ENCODE measurements at places on chromosomes 7 and 10.
A peak's percentile ranks its signal among the peaks of the same experiment; 100 is the strongest.

DNA sequence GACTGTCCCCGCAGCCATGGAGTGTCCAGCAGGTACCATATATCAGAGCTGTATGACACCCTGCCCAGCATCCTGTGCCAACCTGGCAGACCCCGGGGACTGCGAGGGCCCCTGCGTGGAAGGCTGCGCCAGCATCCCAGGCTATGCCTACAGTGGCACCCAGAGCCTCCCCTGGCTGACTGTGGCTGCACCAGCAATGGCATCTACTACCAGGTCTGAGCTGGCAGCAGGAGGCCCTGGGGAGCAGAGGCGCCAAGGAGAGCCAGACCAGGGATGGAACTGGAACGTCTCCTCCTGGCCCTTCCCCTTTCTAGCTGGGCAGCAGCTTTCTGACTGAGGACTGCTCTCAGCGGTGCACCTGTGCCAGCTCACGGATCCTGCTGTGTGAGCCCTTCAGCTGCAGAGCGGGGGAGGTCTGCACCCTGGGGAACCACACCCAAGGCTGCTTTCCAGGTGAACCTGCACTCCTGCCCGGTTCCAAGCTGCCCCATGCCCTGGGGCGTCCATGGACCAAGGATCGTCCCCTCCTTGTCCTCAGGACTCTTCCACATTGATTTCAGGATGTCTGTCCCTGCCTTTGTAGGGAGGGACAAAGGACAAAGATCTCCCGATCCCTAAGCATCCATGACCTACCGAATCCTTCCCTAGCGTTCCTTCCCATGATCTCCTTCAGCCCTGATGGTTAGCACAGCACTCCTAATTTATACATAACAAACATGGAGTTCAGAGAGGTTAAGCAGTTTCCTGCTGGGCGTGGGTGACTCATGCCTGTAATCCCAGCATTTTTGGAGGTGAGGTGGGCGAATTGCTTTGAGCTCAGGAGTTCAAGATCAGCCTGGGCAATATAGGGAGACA is 33.3 kb downstream of the EPHB4 start:
- no peak for DNase-seq

DNA sequence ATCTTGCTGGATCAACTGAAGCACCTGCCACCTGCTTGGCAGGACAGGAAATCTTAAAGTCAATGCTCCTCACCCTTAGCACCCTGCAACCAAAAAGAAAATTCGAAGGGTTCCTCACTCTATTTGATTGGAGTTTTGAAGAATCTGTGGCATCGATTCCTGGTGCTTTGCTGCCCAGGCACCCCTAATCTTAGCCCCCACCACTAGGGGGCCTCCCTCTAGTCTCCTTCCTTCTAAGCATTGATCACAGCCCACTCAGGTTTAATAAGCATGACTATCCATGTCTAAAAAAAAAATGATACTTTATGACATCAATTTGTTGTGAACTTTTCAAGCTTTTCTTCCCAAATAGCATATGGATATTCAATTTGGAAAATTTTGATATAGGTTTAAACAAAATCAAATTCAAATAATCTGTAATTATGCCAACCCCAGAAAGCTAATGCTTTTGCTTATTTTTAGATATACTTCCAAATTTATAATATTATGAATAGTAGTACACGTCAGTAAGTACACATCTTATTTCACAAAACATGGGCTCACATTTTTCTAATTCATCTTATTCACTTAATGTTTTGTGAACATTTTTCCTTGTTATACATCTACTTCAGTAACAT is 45.3 kb downstream of the NRG3 start:
- DNase-seq, result no peak

GRCh38 chr7:116443101-116443523 is 56.4 kb upstream of the CAV2 start:
- DNase-seq, result no peak

GRCh38 chr10:129396021-129396722 is 70.9 kb upstream of the MGMT start:
- no peak for DNase-seq

- DNase-seq, result no peak
These were observed 70.6 kb upstream of the CCDC6 start for GRCh38 chr10:59976909-59977308.

DNA sequence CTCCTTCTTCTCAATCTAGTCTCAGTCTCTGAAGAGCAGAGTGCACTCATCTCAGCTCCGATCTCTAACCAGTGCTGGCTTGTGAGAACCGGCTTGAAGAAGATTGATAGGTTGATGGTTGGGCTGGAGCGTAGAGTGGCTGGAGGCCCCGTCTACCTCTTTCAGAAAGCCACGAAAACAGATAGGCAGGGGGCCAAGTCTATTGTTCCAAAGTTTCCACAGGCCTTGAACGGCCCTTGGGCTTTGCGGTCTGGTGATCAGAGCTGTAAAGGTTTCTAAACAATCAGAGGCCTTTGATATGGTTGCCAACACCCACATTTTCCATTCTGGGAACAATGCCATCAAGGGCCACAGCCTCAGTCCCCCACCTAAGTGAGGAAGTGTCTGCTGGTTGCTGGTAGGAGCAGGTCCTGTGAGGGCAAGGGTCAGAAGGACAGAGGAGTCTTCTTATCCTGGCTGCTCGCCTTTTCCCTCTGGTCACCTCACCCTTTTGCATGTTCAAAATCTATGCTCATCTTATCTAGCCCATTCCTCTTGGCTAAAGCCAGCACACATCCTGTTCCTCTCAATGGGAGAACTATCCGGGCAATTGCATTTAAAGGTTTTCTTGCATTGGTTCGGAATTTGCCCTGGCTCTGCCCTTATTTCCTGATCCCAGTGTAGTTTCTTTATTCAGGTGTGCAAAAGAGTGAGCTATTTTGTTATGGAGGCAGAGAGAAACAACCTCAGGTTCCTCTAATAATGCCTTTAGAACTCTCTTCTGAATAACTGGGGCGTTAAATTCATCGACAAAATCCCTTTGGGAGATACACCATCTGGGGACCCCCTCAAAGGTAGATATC is 70.3 kb upstream of the KMT2E start:
- DNase-seq, result peak; percentile 52

- DNase-seq, result peak; percentile 53
These were observed 76.1 kb upstream of the PITRM1 start for GRCh38 chr10:3248526-3249306.

DNA sequence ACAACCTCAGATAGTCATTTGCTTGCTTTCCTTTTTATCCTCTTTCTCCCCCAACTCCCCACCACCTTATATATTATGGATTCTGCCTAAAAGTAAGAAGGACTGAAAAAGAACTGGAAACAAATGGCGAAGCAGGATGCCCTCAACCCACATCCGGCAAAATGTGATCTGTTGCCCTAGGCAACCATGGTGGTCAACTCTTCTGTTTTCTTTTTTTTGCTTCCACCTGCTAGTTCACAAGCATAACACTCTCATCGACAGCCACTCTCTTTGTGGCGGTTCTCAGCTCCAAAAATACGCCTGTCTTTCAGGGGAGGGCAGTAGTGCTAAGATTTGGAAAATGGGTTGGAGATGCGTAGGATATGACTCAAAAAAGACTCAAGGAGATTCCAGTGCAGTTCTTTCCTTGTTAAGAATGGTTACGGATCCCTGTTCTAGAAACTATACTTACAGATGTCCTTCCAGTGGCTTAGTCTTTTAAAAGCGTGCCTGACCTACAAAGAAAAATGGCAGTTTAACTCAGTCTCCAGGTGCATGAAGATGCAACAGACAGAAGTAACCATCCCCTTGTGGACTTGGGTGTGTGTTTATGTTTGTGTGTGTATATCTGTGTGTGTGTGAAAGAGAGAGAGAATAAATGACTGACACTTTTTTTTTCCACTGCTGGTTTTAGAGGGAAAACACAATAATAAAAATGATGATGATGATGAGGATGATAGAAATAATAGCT is 10.7 kb downstream of the APBB1IP start:
- DNase-seq, result no peak

- DNase-seq, result no peak
These were observed 71.5 kb downstream of the CYTH3 start for GRCh38 chr7:6200971-6201370.

DNA sequence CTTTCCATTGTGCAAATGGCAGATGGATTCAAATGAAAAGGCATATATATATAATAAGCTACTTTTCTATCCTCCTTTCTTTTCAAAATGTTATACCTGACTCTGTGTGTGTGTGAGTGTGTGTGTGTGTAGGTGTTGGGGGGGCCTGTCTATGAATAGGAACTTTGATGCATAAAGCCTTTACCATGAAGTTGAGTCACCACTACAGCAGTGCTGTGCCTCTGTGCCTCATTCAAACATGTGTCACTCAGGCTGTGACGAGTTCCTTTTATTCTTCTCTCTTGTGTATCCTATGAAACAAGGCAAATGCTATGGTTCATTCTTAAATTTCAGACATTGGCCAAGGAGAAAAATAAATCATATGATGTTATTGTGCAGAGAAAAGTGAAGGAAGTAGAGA is 52.7 kb upstream of the DKK1 start:
- DNase-seq, result no peak

GRCh38 chr10:124722798-124723783 is 21.1 kb downstream of the FAM53B start:
- no peak for DNase-seq

GRCh38 chr7:17939211-17939605 is 1.1 kb downstream of the SNX13 start:
- DNase-seq, result no peak

DNA sequence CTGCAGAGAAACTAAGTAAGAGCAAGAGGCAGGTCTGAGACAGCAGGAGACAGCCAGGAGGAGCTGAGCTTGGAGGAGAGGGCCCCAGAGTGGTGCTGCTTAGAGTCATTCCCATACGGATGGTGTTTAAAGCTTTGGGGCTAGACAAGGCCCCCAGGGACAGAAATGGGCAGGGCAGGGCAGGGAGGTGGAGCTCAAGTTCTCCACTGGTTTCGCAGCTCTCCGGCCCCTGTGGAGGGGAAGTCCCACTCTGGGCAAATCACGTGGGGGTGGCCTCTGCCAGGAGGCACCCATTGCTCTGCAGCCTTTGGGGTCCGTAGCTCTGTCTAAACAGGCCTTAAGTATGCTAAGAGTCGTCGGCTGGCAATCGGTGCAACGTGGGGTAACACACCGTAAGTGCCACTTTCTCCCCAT is 1.0 kb upstream of the PTPRE start:
- DNase-seq, result no peak

- no peak for DNase-seq
These were observed 103.1 kb downstream of the PRKCQ start for GRCh38 chr10:6476989-6477388.

- no peak for DNase-seq
These were observed 50.6 kb upstream of the AGK start for GRCh38 chr7:141500608-141501007.

DNA sequence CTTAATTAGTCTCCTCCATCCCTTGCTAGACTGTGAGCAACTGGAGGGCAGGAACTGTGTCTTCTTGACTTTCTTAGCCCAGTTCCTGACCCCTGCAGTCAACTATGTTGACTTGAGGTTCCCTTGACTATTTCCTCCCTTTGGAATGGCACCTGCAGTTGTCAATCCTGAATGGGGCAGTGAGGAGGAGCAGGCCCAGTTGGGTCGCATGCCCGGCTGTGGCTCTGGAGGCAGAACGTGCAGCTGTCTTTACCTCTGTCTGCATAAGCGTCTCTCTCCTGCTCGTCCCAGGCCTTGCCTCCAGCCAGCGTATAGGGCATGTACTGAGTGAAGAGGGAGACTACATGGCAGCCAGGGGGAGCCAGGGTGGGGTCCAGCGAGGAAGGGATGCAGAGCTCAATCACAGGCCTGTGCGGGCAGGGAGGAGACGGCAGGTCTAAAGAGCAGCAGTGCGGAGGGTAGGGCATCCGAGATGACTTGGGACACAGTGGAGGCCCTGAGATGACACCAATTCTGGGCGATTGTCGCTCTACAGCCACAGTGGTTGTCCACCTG is 26.8 kb downstream of the PYROXD2 start:
- DNase-seq, result peak; percentile 44

- no peak for DNase-seq
These were observed 29.0 kb downstream of the CPXM2 start for GRCh38 chr10:123862421-123863182.

GRCh38 chr10:127833804-127834203 is 58.9 kb downstream of the CLRN3 start:
- DNase-seq, result no peak

- no peak for DNase-seq
These were observed 50.5 kb downstream of the HECTD2 start for GRCh38 chr10:91460681-91461080.

GRCh38 chr10:78028438-78029268 is 662 bp downstream of the POLR3A start:
- no peak for DNase-seq

GRCh38 chr7:75614401-75614800 is 122.3 kb downstream of the SPDYE5 start:
- DNase-seq, result no peak

DNA sequence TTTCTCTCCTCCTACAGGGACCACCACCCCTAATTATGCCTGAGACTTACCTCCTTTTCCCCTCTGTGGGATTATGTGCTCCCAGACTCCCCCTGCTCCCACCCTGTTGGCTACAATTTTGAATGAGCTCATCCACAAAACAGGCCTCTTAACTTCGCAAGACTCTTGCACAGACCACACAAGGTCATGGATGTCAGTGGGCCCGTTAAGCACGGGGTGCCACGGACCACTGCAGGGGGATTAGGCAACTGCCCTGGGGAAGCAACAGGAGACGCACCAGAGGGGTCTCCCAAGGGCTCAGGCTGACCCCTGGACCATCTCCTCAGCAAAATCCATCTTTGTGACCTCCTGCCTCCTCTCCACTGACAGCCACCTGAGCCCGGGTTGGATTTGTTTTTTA is 42.1 kb upstream of the COL13A1 start:
- no peak for DNase-seq

- no peak for DNase-seq
These were observed 5.1 kb downstream of the AKR1B15 start for GRCh38 chr7:134553976-134554375.

DNA sequence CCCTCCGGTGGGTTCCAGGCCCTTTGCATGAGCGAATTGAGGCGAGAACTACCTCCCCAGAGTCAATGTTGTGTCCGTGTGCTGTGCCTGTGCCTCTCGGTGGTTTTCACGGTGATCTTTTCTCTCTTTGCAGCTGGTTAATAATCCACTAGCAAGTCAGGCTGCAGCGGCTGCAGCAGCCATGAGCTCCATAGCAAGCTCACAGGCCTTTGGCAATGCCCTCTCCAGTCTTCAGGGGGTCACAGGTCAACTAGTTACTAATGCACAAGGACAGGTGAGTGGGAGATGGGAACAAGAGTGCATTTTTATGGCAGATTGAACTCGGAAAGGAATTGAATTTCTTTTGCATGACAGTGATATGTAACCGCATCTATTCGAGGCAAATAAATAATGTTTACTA is 159.7 kb upstream of the YAE1 start:
- no peak for DNase-seq

DNA sequence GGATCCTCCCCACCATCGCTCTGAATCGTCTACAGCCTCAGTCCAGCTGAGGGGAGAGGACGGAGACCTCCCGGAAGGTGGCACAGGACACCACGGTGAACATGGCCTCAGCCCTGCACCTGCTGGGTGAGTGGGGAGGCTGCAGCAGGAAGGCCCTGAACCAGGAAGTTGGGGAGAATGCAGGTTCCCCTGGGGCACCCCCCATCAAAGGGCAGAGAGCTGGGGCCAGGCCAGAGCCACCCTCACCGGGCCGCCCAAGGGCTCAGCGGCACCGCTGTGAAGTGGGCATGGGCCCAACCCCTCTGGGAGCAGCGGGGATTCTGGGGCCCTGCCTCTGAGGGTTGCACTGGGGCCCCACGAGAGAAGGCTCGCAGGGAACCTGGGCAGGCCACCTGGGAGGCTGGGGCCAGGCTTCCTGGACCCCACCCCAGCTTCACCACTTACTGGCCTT is 98.7 kb downstream of the MICALL2 start:
- no peak for DNase-seq

Measured in right hindlimb (tissue), 1 donor.